Stomach (tissue), 19 donors: ENCODE measurements at places on chromosomes 6 and 20. TPM values are rescaled to one million over a fixed set of nuclear protein-coding genes. Genes with fewer than 3 reads are reported as not detected.
A peak's percentile ranks its signal among the peaks of the same experiment; 100 is the strongest.

DNA sequence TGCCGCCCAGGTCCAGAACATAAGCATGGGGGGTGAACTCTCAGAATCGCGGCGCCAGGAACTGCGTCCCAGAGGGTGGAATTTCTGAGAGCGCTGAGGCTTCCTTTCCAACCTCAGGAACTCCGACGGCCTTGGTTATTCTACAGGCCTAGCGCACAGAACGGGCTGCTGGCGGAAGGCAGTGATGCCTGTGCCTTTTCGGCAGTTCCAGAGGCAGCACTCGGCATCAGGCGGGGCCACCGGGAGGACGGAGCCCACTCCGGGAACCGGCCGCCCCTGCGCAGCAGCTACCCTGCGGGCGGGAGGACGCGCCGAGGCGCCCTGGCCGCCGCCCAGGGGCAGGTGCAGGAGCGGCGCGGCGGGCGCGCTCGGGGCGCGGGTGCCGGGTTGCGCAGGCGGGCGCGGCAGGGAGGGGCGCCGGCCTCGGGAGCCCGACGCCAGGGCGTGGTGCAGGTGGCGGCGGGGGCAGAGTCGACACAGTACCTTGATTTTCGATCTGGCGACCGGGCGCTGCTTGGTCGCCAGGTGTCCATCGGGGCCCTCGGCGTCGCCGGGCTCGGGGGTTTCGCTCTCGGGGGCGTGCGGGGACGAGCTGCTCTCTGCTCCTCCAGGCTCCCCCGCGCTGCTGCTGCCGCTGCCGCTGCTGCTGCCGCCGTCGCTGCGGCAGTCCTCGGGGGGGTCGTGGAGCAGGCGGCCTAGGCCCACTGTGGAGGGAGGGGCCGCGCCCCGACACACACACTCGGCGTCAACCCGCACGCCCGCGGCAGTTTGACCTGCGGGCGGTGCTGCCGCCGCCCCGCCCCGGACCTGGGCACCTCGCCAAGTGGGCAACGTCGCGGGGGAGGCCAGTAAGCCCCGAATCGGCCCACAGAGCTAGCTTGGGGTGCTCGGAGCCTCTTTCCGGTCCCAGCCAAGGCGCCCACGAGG, 1.3 kb downstream of the OVOL2 start:
- DNase-seq, result peak; percentile 64

HLA-DPA1 gene
- 14.3 TPM for polyA plus RNA-seq

C4A gene
- 48.1 TPM for polyA plus RNA-seq

MATN4 gene
- polyA plus RNA-seq, result not detected
